ENCODE measurements at places on chromosomes 11 and 22.

GRCh38 chr11:64268025-64268892 is 16.2 kb downstream of the BAD start:
- DNase-seq: peak; percentile 90

- peak; percentile 62 for DNase-seq
Observed at GRCh38 chr22:46546466-46547178, 9.2 kb upstream of the CELSR1 start.

GRCh38 chr22:40473703-40474102 is 103.3 kb downstream of the SGSM3 start:
- DNase-seq: no peak

DNA sequence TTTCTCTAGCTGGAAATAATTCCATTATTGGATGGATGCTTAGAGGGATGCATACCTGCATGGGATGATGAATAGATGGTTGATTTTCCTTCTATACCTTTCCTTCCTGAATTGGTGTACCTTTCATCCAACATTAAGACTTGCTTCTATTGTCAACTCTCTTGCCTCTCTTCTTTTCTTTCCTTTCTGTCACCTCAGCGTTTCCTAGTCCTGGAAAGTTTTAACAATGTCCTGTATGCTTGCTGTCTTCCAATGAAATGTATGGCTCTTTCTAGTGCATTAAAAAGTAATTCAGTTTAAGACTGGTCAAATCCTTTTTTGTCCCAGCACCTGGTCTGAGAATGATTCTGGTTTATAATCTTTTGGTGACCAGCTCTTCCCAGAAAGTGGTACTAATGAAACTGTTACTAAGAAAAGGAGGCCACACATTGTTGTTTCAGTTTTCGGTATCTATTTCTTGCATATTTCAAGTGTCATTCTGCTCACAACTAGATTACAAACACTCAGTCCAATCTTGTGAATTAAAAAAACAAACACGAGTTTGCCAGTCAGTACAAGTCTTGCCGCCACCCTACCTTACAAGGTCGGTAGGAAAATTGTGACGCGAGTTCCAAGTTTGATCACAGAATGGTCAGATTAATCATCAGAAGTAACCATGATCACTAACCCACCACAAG is 8.0 kb downstream of the POU2AF1 start:
- no peak for DNase-seq

GRCh38 chr11:34029176-34029575 is 22.4 kb upstream of the CAPRIN1 start:
- DNase-seq: no peak

DNA sequence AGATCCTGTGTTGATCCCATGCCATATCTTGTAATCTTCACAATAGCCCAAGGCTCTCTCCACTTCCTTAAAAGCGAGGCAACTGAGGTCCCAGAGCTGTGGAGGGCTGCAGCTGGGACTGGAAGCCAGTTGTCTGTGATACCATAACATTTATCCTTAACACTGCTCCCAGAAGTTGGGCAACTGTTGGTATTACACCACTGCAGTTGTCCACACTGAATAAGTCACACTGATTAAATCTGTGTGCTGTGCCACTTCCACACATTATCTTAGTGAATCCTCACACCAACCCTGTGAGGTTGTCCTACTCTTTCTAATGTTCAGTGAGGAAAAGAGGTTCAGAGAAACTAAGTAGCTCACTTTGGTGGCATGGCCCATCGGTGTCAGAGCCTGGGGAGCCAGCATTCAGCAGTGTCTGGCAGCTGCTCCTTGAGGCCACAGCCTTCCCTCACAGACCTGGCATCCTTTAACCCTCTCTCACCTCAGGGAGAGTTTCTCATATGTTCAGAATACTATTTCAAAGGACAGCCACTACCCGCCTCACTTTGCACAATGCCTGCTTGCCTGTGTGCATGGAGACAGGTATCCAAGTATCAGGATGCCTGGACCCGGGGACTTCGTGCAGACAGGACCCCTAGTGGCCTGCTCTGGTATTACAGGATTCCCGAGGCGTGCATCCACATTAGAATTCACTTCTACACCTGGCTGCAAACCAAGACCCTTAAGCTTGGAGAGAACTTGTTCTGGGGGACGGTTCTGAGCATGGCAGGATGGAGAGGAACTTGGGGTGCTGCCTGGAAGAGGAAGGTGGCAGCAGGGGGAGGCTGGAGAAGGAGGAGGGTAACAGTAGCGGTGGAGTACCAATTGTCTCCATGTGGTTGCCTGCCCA is 221.9 kb upstream of the TBCEL start:
- DNase-seq: no peak

DNA sequence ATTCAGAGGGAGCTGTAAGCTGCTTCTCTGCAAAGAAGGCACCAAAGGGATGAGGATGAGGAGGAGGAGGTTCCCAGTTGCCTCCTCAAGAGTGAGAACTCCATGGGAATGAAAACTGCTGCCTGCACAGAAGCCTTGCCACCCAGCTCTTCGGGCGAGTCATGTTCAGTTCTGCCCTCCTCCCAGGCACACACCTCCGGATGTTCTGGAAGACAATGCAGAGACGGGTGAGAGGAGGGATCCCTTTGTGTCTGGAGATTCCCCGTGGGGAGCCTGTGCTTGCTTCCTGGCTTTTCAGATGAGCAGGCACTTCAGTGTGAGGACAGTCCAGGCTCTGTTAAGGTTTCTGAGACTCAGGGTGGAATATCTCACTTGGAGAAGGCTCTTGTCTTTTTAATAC is 295.6 kb downstream of the DDX10 start:
- DNase-seq: no peak

DNA sequence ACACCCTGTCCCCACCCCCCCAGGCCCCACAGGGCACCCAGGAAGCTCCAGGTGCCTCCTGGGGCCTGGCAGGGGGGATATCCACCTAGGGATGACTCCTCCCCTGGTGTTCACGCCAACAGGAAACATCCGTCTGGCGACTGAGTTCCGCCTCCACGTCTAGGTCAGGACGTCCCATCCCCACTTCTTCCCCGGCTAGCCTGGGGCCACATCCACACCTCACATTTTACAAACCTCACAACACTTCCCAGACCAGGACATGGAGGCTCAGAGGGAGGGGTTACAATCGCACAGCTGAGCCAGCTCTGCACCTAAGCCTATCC is 21.0 kb downstream of the MAFF start:
- DNase-seq: no peak

GRCh38 chr11:131186629-131187101 is 183.8 kb upstream of the NTM start:
- DNase-seq: no peak

DNA sequence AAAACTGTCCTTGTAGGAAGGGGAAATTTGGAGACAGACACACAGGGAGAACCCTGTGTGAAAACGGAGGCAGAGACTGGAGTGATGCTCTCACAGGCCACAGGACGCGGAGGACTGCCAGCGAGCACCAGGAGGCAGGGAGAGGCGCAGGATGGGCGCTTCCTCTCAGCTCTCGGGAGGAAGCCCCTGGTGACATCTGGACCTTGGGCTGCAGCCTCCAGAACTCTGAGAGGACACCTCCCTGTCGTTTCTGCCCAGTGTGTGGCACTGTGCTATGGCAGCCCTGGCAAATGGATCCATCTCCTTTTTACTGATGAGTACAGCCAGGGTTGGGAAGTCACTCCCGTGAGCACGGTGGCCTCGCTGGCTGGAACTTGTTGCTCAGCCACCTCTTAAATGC is 73.9 kb downstream of the LRRC32 start:
- peak; percentile 87 for DNase-seq

DNA sequence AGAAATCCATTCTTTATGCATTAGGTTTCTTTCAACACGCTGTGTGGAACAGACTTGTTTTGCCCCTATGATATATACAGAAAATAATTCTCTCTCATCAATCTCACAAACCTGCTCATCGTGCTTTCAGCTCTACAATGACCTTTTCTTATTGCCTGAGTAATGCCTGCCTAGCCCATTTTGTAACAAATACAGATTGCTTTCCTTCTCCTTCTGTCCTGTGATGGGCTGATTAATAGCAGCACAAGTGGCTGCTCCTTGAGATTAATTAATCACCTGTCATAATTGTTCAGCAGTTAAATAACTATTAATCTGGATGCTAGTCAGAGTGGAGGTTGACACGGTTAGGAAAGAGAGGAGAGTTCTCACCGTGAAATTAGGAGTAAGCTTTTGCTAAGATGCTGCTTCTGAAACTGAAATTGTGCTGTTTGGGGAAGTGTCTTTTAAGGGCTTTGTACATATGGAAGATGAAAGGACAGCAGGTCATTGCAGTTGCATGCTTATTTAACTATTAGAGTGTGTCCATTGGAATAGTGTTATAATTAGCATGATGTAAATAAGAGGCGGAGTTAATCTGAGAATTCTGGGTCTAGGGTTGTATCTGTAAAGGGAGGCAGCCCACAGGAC is 1430.5 kb downstream of the FAM181B start:
- DNase-seq: no peak

DNA sequence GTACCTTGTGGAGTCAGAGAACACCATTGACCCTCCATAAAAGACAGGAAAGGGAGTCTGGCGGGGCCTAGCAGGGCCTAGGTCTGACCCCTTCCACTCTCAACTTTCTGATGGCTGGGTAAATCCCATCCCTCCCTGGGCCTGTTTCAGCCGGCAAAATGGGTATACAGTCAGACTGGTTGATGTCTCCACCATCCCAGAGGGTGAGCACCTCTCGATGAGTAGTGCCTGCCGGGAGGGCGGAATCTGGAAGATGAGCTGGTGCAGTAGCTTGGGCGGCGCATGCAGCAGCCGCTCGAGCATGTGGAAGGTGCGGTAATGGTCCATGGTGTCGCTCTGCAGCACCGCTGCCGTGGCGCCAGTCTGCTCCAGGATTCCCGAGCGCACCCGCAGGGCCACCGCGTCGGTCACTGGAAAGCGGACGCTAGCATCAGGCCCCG is 528 bp downstream of the FIBP start:
- DNase-seq: no peak

GRCh38 chr11:22567759-22568158 is 57.9 kb downstream of the FANCF start:
- DNase-seq: peak; percentile 59

GRCh38 chr11:43923406-43924111 is 18.9 kb upstream of the C11orf96 start:
- DNase-seq: no peak

DNA sequence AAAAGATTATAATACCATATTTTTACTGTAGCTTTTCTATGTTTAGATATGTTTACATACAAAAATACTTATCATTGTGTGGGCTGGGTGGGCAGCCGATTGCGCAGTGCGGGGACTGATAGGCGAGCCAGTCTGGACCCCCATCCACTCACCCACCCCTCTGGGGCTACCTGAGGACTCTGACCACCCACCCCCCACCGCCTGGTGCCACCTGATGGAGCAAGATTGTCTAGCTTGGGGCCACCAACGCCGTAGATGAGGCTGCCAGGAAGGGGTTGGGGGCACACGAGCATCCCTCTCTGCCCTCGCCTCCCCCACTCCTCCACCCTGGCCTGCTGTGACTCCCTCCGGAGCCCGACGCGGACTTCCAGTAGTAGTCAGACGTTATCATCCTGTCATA is 32.4 kb downstream of the MIF start:
- DNase-seq: no peak

DNA sequence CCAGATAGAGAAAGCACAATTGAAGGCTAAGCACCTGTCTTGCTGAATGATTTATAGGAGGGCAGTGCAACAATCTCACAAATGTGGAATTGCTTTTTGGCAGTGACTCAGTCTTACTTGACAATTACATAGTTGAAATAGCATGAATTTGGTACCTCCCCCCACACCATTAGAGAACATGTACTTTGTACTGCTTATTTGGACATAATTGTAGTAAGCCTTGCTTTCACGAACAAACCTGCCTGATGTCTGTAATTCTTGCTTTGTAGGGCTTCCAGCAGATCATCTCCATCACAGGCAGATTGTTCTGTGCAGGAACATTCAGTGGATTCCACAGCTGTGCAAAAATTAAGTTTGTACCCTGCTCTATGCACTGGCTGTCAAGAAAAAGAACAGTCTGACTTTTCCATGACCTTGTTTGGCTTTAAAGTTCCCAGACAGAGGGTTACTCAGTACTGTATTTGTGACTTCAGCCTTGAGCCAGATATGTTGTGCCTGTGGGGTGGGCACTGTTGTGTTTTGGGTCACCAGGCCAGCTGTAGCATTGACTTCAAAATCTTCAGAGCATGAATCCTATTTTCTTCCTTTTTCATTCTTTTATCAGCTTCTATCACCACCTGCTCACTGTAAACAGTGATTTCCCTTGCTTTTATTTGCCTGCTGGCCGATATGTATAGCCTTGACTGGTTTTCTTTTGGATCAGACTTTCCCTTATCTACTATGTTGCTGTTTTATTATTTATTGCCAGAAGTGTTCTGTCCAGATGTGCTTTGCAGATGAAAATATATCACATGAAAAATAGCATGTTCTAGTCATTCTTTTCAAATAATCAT is 941.0 kb upstream of the CHORDC1 start:
- DNase-seq: no peak

GRCh38 chr11:70159627-70160570 is 43.2 kb upstream of the FADD start:
- DNase-seq: no peak

Measured in spleen (tissue), 13 donors.